H7 (cell line): ENCODE measurements at places on chromosomes 3 and 15. TPM values are rescaled to one million over a fixed set of nuclear protein-coding genes. Genes with fewer than 3 reads are reported as not detected.

Gene TTLL13
- 0.07 and 0.14 TPM in 2 replicates for total RNA-seq

Gene STAC
- total RNA-seq: 5.2 and 7.1 TPM in 2 replicates

Gene EXOG
- 3.5 and 5.6 TPM in 2 replicates for total RNA-seq

Gene KNL1
- 28.4 and 33.9 TPM in 2 replicates for total RNA-seq

Gene ADGRG7
- not detected in 2 replicates for total RNA-seq

Gene EFL1
- 21.4 and 24.2 TPM in 2 replicates for total RNA-seq

Gene PEX11A
- 1.3 and 1.6 TPM in 2 replicates for total RNA-seq

Gene GOLGA8Q
- 0.81 TPM in 1 of 2 replicates, not detected in the other for total RNA-seq

Gene FSTL1
- total RNA-seq: 318 and 343 TPM in 2 replicates

Gene KCNH8
- 0.55 and 1.3 TPM in 2 replicates for total RNA-seq

Gene HHLA2
- not detected in 2 replicates for total RNA-seq

DNA sequence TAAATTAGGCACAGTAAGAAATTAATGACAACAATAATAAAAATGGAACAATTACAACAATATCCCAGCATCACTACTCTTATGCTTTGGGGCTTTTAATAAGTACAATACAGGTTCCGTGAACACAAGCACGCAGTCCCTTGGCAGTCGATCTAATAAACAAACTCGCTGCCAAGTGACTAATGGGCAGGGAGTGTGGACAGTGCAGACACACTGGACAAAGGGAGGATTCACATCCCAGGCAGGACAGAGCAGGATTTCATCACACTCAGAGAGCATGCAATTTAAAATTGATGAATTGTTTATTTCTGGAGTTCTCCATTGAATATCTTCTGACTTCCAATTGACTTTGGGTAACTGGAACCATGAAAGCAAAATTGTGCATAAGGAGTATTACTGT, 524.1 kb upstream of the CFAP20DC start:
- DNase-seq: no peak

DNA sequence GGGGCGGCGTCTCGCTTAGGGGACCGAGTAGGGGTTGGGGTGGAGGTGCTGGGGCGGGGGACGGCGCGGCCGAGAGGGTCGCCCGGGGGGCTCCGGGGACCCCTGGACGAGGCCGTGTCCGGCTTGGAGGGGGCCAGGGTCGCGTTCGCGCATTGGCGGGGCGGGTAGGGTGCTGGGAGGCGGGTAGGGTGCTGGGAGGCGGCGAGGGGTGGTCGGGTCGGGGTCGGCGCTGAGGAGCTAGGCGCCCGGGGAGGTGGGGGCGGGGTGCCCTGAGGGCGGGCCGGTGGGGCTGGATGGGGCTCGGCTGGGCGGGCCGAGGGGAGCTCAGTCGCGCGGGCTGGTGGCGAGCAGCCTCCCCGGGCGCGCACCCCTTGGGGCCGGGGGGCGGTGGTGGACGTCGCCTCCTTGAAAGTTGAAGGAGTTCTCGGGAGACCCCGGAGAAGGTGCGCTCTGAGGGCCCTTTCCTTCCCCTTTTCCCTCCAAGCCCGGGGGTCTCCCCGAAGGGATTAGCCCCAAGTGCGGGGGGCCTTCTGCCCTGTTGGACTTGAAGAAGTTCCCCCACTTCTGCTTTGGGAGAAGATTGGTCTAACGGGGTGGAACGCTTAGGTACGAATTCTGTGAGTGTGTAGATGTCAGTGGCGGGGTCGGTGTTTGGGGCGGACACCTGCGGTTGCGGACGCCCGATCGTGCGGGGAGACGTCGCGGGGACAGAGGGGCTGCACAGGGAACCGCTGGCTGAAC, 543 bp downstream of the MEF2A start:
- DNase-seq: peak; percentile 68

GRCh38 chr15:101093958-101094357, 157.9 kb downstream of the CHSY1 start:
- no peak for DNase-seq

- DNase-seq: no peak
These were observed 9.8 kb downstream of the VILL start for GRCh38 chr3:38000242-38000916.

DNA sequence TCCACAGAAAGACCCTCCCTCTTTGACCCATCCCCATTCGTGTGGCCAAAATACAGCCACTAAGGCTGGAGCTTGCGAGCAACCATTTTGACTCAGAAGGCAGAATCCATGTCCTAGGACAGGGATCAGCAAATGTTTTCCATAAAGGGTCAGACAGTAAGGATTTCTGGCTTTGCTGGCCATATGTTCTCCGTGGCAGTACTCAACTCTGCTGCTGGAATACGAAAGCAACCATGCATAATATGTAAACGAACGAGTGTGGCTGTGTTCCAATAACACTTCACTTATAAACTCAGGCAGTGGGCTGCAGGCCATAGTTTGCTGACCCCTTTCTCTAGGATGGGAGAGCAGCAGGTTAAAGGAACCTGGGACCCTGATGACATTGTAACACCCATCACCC, 77.6 kb upstream of the WNT5A start:
- no peak for DNase-seq

- DNase-seq: peak; percentile 36
These were observed 2.8 kb downstream of the FYCO1 start for GRCh38 chr3:45992821-45993221.

DNA sequence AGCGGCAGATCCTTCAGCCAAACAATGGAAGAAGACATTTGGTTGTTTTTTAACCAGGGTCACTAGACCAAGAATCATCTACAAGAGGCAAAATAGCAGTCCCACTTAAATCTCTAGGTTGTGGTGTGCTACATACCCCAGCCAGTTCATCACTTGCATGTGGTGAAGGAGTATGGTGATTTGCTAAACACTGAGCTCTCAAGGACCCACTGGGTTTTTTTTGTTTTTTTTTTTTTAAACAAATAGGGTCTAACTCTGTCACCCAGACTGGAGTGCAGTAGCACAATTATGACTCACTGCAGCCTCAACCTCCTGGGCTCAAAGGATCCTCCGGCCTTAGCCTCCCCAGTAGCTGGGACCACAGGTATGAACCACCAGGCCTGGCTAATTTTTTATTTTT, 508.0 kb downstream of the FOXP1 start:
- DNase-seq: no peak

- no peak for DNase-seq
These were observed 142.8 kb downstream of the NTRK3 start for GRCh38 chr15:88113613-88114308.

- no peak for DNase-seq
These were observed 697 bp upstream of the RAB5A start for GRCh38 chr3:19945969-19946831.

- DNase-seq: no peak
These were observed 74.5 kb downstream of the FOXP1 start for GRCh38 chr3:71509066-71509465.

- peak; percentile 27 for DNase-seq
These were observed 620 bp upstream of the CMSS1 start for GRCh38 chr3:99817047-99817436.

DNA sequence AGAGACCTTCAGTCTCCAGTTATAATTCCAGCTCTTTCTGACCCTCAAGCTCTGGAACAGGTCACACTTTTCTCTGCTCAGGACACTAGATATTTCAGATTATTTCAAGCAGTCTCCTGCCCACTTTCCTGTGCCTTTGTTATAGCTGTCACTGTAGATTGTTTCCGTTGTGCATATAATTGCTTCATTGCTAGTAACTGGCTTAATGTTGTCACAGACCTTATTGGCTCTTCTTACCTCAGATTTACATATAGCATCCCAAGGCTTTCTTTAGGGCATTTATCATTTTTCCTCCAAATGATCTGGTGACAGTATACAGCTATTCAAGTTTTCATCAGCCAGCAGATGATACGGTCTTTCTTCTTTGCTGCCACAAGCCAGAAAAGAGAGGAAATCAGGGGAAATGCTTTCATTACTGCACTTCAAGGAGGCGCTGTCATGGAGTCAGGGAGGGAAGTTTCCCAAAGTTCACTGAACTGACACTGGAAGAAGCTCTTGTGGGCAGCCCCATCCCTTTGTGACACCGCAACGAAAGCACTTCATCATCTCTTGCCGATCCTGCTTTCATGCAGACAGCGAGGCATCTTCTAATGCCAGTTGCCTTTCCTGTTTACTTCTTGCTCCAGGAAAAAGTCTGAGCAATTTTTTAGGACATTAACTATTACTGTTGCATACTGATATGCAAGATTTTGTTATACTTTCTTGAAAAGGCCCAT, 181.9 kb downstream of the CDIN1 start:
- no peak for DNase-seq

DNA sequence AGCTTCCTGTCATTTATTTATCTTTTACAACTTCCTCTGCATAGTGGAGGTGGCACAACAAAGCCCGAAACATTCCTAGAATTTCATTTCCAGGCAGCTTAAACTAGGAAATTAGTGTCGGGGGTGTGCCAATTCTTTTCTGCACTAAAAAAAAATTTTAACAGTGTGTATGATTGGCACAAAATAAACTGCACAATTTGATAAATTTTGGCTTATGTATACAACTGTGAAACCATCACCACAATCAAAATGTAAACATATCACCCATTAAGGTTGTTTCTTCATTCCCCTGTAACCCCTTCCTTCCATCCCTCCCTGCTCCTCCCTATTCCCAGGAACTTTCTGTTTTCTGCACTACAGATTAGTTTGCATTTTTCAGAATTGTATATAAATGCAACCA, 54.7 kb downstream of the RPL39L start:
- DNase-seq: no peak

- DNase-seq: no peak
These were observed 71.0 kb upstream of the SYNPR start for GRCh38 chr3:63207066-63207590.

- DNase-seq: no peak
These were observed 99.1 kb downstream of the CLSTN2 start for GRCh38 chr3:140034058-140034457.

- DNase-seq: no peak
These were observed 14.1 kb upstream of the GNAT1 start for GRCh38 chr3:50177346-50177745.

DNA sequence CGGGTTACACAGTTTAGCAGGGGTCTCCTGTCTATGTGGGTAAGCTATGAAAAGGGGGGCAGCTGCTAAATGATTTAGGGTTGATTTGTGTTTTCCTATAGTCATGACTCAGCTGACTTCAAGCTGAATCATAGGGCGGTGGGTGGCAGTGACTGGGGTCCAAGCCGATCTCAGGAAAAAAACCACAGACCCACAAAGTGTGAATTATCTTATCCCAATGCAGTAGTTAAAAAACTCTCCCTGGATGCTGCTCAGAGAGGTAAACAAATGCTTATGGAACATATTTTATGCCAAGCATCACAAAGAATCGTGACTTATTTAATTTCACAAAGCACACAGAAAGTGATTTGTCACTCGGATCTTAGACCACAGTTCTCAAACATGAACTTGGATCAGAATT, 18.4 kb upstream of the TOPAZ1 start:
- no peak for DNase-seq
